Substantia nigra (tissue), 51 donors: ENCODE measurements at places on chromosomes 3 and 15.

GRCh38 chr3:147737376-147737775, 328.2 kb downstream of the ZIC1 start:
- DNase-seq = no peak

DNA sequence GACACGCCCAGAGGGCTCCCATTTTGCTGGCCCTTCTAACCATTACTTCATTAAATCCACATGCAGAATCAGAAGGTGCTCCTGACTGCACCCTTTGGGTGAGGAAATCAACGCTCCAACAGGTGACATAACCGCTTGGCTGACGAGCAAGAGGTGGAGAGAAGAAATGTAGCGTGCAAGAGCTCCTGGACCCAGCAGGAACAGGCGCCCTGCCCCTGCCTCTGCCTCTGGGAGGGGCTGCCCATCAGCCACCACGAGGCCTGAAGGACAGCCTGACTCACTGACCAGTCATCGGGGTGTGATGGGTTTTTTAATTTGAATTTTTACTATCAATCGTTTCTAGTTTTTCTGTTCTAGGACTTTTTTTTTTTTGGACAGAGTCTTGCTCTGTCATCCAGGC, 218.2 kb downstream of the ADAMTS17 start:
- no peak for DNase-seq

DNA sequence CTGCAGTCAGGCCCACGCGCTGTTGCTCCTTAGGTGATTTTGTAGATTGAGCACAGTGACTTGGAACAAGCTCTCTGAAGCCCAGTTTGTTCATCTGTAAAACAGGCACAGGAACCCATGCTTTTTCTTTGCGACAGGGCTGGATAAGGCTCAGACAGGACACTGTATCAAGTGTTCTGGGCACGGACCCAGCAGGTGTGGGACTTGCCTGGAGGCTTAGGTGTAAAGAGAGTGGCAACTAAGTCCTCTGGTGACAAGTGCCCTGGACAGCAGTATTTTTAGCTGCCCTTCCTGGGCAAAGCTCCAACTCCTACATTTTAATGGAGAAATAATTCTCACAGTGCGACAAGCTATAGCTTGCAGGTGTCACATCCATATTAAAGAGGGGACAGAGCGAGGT, 32.2 kb downstream of the CD276 start:
- no peak for DNase-seq

GRCh38 chr3:141380987-141381386, 12.7 kb downstream of the ZBTB38 start:
- DNase-seq = no peak

- DNase-seq = no peak
These were observed 384.3 kb upstream of the NR2F2 start for GRCh38 chr15:95946241-95946640.
